ENCODE measurements at places on chromosomes 6 and 20.

- peak; percentile 24 for DNase-seq
These were observed 1.7 kb downstream of the KCNK15 start for GRCh38 chr20:44747166-44748004.

DNA sequence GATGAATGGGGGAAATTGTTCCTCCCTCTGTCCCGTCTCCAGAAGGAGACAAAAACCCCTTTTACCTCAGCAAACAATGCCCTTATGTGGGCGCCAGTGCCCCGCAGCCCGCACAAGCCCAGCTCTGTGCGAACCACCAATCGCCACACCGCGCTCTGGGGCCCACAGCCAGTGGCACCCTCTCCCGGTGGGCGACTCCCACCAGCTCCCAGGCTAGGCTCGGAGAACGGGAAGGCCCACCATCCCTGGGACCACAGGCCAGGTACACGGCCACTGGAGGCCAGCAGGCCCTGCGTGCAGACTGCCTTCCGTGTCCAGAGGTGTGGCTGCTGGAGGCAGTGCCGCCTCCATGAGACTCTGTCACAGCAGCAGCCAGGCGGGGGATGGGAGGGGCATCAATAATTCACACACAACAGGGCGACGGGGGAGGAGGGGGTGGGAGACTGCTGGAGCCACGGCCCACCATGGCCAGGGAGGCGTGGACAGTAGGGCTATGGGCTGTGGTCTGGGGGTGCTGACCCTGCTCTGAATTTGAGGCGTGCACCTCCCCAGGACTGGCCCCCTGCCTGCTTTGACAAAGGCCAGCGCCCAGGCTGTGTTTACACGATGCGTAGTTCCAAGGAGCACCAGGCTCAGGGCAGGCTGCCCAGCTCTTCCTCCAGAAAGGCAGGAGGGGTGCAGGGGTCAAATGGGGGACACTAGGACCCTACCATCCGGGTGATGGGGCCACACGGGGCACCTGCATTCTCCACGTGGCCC is 105.7 kb downstream of the ASXL1 start:
- no peak for DNase-seq

DNA sequence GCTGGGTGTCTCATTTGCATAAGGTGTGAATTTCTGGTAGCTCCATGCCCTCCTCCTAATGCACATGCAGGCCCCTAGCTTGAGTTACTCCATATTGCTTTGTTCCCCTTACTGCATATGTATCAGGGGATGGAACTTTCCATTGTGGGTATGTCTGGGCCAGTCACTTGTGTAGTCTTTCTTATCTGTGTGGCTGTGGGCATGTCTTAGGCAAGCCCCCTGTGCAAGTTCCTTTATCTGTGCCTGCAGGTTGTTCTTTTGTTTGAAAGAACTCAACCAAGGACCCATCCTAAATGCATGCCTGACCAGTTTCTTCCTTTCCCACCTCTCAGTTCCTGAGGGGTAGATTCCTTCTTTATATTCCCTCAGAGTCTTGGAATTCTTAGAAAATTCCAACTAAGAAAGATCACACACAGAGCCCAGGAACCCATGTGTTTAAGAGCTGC is 23.6 kb downstream of the MBOAT1 start:
- no peak for DNase-seq

- DNase-seq = no peak
These were observed 267.1 kb downstream of the TENT5A start for GRCh38 chr6:81485395-81485794.

DNA sequence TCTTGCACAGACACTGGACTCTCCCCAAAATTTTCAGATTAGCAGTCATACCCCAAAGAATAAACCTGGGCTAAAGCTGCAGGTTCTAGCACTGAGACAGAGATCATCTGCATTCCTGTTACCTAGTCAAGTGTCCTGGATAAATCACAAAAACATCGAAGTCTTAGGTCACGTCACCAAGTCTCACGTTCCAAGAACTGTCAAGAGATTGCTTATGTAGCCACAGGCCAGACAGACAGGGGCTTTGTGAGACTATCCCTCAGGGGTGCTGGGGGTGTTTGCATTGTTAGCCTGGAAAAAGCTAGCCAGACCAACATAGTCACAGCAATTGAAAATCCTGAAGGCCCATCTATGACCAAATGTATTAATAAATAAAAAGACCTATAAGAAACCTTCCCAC is 243.1 kb upstream of the PREP start:
- DNase-seq = no peak

- DNase-seq = no peak
These were observed 8.8 kb upstream of the SUPT3H start for GRCh38 chr6:45386501-45386900.

- DNase-seq = no peak
These were observed 109.8 kb downstream of the CRYBG1 start for GRCh38 chr6:106470316-106470715.

GRCh38 chr6:134177753-134178160 is 125.3 kb upstream of the SLC2A12 start:
- DNase-seq = no peak

DNA sequence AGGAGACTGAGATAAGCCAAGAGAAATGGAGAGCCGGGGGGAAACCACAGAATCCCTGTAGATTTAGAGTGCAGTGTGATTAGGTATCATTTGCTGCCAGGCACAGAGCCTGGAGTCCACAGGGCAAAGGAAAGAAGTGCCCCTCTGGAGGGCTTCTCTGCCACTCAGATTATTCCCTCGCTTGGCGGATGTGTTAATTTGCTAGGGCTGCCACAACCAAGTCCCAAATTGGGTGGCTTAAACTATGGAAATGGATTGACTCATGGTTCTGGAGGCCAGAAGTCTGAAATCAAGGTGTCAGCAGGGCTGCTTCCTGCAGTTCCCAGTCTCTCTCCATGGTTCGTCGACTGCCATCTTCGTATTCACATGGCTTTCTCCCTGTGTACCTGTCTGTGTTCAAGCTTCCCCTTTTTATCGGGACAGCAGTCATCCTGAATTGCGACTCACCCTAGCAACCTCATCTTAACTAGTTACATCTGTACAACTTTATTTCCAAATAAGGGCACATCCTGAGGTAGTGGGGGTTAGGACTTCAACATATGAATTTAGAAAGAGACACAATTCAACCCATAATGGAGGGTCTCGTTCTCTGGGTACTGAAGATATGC is 122.2 kb downstream of the ANKRD60 start:
- DNase-seq = no peak

DNA sequence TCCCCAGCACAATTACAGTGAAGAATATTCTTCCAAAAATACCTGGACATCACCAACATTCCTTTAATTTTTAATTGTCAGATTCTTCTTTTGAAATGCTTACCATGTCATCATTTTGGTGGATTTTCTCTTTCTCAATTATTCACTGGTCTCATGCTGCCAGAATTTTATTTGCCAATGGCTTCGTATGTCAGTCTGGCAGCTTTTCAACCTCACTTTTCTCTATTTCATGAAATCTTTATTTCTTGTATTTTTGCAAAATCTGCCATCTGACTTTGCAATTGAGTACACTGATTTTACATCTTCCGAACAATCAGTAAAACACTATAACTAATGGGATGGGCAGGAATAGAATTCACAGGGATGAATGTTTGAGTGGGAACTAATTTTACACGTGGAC is 84.1 kb downstream of the BTBD9 start:
- no peak for DNase-seq

GRCh38 chr20:37939701-37940560 is 37.0 kb downstream of the VSTM2L start:
- DNase-seq = no peak

- no peak for DNase-seq
These were observed 192.2 kb upstream of the LRFN2 start for GRCh38 chr6:40779409-40779808.

- DNase-seq = no peak
These were observed 17.1 kb downstream of the ALDH8A1 start for GRCh38 chr6:134932535-134933470.

- DNase-seq = no peak
These were observed 59.5 kb upstream of the ADGRG6 start for GRCh38 chr6:142242269-142242668.

DNA sequence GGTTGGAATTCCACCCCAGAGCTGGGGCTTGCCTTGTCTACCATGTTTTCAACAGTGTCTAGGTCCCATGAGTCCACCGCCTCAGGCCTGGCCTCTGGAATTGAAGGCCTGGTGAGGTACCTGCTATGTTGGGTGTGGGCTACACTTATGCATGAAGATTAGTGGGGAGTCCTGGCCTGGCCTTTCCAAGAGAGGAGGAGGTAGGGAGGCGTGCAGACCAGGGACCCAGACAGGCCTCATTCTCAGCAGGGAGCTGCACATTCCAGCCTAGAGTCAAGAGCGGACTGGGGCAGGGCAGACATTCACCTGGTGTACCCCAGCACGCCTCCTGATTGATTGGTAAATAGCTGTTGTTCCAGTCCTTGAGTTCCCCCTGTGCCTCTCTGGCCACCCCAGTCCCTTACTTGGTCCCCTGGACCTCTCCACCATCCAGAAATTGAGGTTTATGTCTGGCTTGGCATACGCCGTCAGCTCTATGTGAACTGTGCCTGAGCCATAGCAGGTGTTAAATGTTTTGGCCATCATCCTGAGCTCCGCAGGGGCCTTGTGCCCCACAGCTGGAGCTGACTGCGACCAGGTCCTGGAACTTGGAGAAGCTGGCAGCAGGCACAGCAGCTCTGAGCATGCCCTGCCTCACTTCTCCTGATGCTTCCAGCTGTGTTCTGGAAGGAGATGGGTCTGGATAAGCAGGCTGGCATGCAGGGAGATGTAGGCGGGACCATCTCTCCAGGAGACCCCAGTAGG is 8.2 kb upstream of the VEGFA start:
- no peak for DNase-seq

DNA sequence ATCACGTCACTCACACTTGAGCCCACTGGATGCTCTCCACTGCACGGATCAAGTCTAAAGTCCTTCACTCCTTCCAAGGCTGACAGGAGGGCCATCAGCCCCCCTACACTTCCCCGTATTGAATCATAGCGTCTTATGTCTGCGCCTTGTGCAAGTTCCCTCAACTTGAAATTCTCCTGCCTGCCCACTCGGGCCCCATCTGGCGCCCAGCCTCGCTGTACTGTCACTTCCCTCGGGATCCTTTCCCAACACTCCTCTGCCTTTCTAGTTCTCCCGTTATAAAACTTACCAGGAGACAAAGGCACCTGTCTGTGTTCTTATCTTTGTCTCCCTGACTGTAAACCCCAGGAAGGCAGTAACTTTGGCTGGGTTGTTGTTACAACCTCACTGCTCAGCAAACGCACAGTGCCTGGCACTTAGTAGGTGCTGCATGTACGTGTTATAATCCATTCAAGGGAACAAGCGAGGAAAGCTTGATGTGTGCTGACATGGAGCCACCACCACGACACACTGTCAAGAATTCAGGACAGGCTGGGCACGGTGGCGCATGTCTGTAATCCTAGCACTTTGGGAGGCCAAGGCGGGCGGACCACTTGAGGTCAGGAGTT is 33.8 kb upstream of the ZFAND3 start:
- no peak for DNase-seq

DNA sequence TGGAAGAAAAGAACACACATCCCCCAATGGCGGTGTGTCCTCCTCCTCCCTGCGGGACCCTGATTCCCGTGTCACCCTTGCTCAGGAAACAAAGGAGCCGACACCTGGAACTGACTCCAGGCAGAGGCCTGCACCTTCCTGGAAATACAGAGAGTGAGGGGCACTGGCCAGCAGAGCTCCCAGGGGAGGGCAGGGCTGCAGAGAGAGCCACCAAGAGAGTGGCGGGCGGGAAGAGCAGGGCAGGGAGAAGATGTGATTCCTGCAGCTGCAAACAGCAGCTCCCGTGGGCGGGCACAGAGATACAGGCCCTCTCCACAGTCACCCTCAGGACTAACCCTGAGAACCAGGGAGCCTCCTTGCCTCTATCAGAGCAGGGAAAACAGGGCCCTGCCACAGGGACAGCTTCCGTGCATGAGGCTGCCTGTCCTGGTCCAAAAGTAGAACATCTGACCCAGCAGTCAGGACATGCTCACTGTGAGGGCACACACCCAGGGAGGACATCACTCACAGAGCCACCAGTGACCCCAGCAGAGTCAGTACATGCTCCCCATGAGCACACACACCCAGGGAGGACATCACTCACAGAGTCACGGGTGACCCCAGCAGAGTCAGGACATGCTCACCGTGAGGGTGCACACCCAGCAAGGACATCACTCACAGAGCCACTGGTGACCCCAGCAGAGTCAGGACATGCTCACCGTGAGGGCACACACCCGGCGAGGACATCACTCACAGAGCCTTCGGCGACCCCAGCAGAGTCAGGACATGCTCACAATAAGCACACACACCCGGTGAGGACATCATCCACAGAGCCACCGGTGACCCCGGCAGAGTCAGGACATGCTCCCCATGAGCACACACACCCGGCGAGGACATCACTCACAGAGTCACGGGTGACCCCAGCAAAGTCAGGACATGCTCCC is 193.1 kb downstream of the DLL1 start:
- no peak for DNase-seq

GRCh38 chr6:166750108-166750793 is 123.2 kb upstream of the RPS6KA2 start:
- DNase-seq = no peak

- DNase-seq = no peak
These were observed 899.3 kb upstream of the MAP3K7 start for GRCh38 chr6:91486200-91486599.

DNA sequence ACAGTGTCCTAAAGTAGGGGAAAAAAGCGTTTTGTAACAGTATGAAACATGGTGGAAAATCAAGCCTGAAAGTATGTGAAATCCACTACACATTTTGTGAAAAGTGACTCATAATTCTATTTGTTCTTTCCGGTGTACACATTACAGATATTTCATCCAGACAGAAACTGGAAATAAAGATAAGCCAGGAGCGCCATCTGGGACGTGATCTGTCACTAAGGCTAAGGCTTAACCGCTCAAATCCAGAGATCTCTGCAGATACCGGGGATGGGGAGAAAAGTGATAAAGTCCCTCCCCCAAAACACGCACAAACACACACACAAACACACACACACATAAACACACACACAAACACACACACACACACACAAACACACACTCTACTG is 26.6 kb upstream of the SRSF6 start:
- no peak for DNase-seq

GRCh38 chr20:24379484-24379927 is 89.9 kb upstream of the SYNDIG1 start:
- DNase-seq = no peak

GRCh38 chr6:162068340-162068739 is 659.2 kb downstream of the PRKN start:
- no peak for DNase-seq

GRCh38 chr20:50734730-50735679 is 3.6 kb downstream of the PARD6B start:
- DNase-seq = no peak

Data from naive B cell (primary cell).